ENCODE measurements at places on chromosomes 7 and 10. TPM values are rescaled to one million over a fixed set of nuclear protein-coding genes. Genes with fewer than 3 reads are reported as not detected.

- no peak for DNase-seq
Observed at GRCh38 chr10:14481752-14482151, 151.0 kb upstream of the FRMD4A start.

GRCh38 chr10:107553470-107553869 is 389.0 kb upstream of the SORCS1 start:
- DNase-seq: no peak

GRCh38 chr7:103989200-103989784 is at the start of gene RELN:
Gene RELN (minus strand): TSS chr7:103989658. CDS start chr7:103989356, 302 bp downstream.
- no peak for DNase-seq

GRCh38 chr10:132460691-132461090 is 63.7 kb downstream of the PWWP2B start:
- DNase-seq: no peak

DNA sequence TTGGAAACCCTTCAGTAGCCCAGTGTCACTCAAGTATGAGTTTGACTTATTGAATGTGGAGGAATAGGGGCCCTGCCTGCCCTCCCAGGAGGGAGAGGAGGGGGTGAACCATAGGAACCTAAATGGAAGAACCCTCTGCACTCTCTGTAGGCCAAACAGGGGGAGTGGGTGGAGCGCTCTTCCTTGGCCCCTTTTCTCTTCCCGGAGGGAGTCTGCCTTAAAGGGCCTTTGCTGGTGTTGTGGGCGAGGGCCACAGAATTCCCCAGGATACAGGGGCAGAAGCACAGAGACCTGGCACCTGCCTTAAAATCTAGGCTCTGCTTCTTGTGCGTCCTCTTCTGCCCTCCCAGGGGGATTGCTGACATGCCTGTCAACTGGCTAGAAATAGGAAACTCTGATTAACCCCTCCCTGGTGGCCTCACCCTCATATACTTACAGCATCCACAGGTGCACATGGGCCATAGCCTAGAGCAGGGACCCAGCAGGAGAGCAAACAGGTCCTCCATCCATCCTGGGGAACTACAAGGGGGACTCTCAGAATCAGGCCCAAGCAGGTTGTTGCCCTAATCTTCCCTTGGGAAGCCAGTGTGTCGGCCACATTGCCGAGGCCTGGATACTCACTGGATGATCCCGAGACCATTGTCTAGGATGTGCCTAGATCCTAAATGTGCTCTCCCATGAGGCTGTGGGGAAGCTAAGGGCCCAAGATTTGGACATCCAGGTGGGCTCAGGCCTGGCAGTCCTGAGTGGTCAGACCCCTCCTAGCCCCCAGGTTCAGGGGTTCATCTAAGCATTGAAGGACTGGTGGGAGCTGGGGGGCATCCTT is 3.4 kb downstream of the TRIM8 start:
- no peak for DNase-seq

DNA sequence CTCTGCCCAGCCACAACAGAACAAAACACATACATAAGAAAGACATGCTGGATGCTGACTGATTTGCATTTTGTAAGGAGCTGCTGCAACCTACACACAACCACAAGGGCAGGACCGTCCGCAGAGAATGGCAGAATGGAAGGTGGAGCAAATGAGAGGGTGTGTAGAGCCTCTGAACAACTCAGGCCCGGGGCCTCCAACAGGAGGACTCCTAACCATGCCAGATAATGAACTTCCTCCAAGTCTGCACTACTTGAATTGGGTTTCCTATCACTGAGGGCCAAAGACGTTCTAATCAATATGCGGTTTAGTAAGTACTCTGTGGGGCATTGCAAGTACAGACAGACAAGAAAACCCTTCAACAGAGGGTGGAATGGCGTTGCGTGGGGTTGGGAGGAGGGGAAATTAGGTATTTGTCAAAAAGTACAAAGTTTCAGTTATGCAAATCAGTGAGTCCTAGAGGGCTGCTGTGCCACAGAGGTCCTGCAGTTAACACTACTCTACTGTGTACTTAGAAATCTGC is 14.6 kb downstream of the VOPP1 start:
- DNase-seq: no peak

GRCh38 chr10:33298110-33298509 is 36.4 kb downstream of the NRP1 start:
- no peak for DNase-seq

- DNase-seq: no peak
Observed at GRCh38 chr10:60537697-60538096, 148.0 kb upstream of the ANK3 start.

DNA sequence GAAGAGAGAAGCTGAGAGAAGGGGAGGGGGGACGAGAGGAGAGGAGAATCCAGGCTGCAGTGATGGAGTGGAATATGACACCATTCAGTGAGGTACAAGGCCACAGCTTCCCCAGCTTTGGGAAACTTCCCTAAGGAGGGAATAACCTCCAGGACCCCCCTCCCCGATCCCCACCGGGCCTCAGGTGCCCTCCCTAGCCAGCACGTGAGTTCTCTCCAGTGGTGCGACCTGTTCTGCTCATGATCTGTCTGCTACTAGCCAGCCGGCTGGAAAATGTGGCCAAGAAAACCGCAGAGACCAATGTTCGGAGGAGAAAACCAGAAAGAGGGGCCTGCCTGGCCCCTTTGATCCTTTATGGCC is 39.9 kb upstream of the AGK start:
- DNase-seq: no peak

GRCh38 chr7:143265017-143265693 is 1.9 kb downstream of the GSTK1 start:
- no peak for DNase-seq

- DNase-seq: no peak
Observed at GRCh38 chr10:48805411-48805810, 120.7 kb downstream of the WDFY4 start.

DNA sequence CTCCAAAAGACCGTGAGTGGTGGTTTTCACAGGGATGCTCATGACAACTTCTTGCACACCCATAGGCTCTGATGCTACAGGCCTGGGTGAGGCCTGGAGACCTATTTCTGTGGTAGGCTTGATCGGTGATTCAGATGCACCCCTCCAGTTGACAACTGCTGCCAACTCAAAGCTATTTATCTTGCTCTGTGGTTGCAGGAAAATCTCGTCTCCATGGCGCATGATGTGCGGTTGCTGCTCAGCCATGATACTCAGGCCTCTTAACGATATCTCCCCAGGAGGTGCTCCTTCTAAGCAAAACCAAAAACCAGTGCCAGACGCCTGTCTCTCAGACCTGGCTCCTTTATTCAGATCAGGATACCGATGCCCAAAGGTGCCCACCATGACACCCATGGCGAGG is 31.4 kb downstream of the C10orf90 start:
- no peak for DNase-seq

GRCh38 chr10:121734589-121735045 is 136.4 kb upstream of the FGFR2 start:
- DNase-seq: no peak

GRCh38 chr7:98329100-98329790 is 47.8 kb downstream of the BRI3 start:
- no peak for DNase-seq

Gene VWDE
- polyA plus RNA-seq: 5.0 TPM

Gene PVRIG
- 7.9 TPM for polyA plus RNA-seq

Gene AGR2
- polyA plus RNA-seq: 48.9 TPM

Gene GIMAP6
- 16.9 TPM for polyA plus RNA-seq

Gene C10orf105
- polyA plus RNA-seq: 0.16 TPM

Gene CFTR
- 2.9 TPM for polyA plus RNA-seq

Gene ZNF438
- polyA plus RNA-seq: 7.9 TPM

Gene ATOH7
- 1.5 TPM for polyA plus RNA-seq

Gene PIK3CG
- 2.3 TPM for polyA plus RNA-seq
